ENCODE measurements at places on chromosomes 1 and 21.

GRCh38 chr1:201636510-201636971 lies 97.6 kb downstream of the NAV1 start:
- no peak for DNase-seq

- DNase-seq, result no peak
Measured at GRCh38 chr1:85049735-85050166, 1.5 kb upstream of the MCOLN3 start.

DNA sequence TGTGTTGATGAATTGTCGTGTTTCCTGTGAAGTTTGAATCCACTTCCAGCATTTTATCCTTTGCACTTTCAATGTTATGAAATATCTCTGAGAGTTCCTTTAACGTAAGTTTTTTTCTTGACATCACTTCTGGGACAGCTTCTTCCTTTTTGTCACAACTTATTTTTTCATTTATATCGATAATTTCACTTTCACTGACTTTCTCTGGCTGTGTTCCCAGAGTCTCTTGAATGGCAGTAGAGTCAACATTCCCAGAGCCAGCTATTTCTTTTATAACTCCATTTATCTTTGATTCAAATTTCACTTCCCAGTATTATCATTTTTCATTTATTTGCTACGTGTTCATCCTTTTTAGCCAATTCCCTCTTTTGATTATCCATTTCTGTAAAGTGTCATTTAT lies 256.5 kb downstream of the PAPPA2 start:
- DNase-seq, result no peak

DNA sequence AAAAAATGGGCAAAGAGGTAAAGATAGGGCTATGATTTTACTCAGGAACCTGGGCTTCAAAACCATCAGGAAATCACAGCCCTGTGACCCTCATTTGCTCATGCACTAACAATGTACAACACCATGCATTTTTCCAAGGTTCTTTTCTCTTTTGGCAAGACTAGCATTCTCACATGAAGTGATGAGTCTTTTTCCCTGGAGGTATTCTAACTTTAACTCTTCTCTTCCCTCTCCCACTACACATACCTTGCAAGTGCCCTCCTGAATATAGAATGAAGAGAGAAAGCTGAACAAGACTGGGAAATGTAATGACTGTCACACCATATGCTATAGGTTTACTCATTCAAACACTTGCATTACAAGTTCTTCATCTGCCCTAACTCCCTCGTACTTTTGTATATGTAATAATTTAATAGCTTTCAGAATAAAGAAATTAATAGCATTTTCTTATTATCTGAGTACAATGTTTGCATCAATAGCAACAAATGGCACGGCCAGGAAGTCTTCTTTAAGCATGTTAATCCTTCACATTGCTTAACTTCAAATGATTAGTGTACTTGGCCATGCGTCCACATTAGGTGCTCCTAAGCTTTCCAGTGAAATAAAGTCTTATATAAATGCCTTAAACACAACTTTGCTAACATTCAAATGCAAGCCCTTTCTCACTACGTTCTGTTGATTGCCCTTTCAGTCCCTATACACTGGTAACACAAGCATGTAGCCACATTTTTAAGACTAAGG lies 1.8 kb downstream of the NIBAN1 start:
- no peak for DNase-seq

- DNase-seq, result no peak
Measured at GRCh38 chr21:37183749-37184148, 83.4 kb downstream of the VPS26C start.

DNA sequence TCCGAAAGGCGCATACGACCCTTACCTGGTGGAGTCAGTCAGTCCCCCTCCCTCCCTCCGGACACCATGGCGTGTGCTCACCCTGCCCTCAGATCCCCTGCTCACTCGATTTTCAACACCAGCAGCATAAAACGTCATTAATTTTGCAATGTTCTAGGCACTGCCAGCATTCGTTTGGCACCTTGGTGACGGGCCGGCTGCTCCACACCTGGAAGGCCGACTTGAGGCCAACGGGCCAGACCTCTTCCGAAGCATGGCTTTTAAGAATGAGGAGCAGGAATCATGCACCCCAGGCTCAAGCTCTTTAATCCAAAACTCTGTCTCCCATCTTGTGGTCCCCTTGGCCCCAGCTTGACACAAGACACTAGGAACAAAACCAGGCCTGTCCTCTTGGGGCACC lies 33.1 kb downstream of the NPHP4 start:
- no peak for DNase-seq

GRCh38 chr1:200753650-200754198 lies 15.0 kb downstream of the CAMSAP2 start:
- no peak for DNase-seq

- DNase-seq, result no peak
Measured at GRCh38 chr1:176903474-176903873, 261.0 kb downstream of the ASTN1 start.

- peak; percentile 12 for DNase-seq
Measured at GRCh38 chr1:35586808-35587207, 13.7 kb downstream of the TFAP2E start.

DNA sequence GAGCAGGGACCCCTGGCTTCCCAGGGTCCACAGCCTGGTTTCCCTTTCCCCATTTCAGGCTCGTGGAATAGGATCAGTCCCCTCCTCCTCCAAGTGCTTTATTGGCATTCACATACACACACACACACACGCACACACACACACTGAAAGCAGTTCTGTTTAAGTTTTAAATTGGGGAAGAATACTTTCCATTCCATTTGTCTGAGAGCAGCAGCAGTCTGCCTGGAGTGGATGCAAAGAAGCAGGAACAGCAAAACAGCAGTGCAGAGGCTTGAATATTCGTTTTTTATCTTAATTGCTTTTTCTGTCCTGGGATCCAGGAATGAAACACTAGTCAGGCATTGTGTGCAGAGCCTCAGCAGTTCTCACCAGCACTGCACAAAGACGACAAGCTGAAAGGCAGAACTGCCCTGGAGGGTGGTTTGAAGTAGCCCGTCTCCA lies 7.1 kb downstream of the CYB561D1 start:
- no peak for DNase-seq

DNA sequence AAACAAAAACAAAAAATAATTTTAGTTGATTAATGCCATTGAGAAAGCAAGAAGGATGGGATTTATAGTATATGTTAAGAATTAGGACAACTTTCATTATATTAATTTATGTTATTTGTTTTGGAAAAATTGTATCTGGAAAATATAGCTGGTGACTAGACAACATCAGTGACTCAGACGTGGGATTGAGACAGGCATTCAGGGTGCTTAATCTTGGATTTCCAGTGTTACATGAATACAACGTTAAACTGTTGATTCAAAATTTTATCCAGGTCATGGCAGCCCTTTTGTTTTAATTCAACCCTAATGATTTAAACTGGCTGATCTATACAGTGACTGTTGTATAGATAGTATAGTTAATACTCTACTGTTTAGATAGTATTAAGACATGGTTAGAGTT lies 827.1 kb upstream of the B3GALT2 start:
- DNase-seq, result no peak

DNA sequence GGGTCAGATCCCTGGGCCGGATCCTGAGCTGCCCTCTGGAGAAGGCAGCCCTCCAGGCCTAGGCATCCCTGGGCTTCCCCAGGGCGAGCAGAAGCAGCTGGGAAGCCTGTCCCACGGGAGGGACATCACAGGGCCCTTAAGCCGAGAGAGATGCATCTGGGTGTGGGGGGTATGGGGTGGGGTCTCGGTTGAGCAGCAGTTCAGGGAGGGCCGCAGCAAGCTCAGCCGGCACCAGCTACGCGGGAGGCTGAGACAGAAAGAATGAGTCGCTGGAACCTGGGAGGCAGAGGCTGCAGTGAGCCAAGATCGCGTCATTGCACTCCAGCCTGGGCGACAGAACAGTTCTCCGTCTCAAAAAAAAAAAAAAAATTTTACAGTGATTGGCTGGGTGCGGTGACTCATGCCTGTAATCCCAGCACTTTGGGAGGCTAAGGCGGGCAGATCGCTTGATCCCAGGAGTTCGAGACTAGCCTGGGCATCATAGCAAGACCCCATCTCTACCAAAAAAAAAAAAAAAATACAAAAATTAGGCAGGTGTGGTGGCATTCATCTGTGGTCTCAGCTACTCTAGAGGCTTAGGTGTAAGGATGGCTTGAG lies 37.7 kb downstream of the RRP1 start:
- DNase-seq, result no peak

DNA sequence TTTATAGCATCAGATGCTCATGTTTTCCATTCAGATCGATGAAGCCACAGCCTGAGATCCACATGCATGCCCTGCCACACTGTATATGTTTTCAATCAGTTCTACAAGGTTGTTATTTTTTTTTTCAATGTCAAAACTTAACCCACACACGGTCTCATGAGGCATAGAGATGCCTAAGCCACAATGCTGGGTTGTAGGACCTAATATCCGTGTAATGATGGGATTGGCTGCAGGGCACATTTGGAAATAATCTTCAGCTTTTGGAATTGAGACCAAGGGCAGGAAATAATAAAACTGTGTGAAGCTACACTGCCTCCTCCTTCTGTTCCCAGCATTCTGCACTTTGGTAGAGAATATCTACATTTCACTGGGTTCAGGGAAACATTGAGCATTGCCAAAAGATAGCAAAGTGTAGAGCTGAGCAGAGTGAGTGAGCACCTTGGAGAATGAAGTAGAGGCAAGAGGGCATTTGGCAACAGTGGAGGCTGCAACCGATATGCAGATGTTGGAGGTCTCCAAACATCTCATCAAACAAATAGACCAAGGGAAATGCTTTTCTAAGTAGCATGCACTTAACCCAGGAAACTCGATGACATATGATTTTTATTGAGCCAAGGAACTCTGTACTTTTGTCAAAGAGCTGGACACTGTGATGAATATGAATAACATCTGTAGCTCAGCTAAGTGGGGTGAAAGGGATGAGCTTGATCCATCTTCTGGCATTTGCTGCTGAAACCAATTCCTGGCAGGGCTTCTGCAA lies 176.7 kb downstream of the LYPLAL1 start:
- DNase-seq, result no peak

DNA sequence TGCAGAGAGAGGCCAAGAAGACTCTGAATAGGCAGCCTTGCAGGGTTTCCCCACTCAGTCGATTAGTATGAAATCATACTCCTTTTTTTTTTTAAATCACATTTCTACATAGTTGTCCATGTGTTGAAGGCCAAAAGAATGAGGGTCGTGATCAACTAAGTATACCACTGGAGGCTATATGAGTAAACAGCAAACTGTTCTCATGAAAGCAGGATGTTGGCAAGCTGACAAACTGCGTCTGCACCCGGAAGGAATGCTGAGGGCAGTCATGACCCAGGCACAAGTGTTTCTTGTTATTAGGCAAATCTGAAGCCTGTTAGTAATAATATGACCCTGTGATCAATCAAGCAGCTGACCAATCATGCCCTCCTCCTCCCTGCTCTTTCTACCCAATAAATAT lies 213.2 kb downstream of the USH2A start:
- DNase-seq, result no peak

- DNase-seq, result no peak
Measured at GRCh38 chr1:212101735-212102134, 66.2 kb downstream of the DTL start.

- no peak for DNase-seq
Measured at GRCh38 chr1:10471411-10472219, 714 bp downstream of the DFFA start.

- DNase-seq, result no peak
Measured at GRCh38 chr1:15758953-15759661, 512 bp downstream of the FBLIM1 start.

GRCh38 chr1:235742914-235743599 lies 93.5 kb upstream of the GNG4 start:
- DNase-seq, result no peak

DNA sequence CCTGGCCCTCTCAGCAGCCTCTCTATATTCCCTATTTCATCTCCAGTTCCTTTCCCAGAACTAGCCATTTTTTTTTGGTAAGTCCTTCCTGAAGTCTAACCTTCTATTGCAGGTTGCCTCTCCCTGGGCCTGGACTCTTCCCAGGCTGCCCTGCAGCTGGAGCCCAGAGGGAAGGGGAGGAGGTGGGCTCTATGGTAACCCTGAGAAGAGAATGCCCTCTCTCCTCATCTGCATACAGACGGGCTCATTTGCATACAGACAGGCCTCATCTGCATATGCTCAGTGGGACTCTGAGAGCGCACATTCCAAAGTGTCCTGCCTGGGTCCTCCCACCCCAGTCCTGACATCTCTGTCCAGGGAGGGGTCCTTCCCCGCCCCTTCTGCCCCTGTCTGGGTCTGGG lies 32.7 kb downstream of the RHBG start:
- DNase-seq, result no peak

- DNase-seq, result no peak
Measured at GRCh38 chr1:223738465-223739365, 26.4 kb downstream of the CAPN2 start.

DNA sequence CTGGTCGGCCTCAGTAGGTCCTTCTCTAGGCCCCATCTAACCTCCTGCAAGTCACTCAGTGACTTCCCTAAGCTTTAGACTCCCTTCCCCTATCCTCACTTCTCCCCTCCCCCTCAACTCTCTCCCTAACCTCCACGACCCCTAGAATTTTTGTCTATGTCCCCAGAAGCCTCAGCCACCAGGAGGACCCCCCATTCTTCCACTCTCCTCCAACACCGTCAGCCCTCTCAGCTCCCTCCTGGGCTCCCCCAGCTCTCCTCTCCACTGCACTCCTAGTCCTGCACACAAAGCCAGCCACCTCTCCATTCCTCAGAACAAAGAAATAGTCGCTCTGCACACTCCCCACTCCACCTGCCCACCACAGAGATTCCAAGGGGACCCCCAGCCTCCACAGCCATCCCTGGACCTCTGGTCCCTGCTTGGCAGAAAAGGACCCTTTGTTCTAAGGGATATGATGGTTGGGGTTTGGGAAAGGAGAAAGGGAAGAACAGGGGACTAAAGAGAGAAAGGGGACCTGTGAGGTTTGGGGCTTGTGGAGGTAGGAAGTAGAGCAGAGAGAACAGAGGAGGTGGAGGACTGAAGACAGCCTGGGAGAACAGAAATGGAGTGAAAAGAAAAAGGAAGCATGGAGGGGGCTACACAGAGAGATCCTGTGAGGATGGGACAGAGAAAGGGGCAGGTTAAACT lies 2.8 kb downstream of the ARHGEF2 start:
- DNase-seq, result no peak

DNA sequence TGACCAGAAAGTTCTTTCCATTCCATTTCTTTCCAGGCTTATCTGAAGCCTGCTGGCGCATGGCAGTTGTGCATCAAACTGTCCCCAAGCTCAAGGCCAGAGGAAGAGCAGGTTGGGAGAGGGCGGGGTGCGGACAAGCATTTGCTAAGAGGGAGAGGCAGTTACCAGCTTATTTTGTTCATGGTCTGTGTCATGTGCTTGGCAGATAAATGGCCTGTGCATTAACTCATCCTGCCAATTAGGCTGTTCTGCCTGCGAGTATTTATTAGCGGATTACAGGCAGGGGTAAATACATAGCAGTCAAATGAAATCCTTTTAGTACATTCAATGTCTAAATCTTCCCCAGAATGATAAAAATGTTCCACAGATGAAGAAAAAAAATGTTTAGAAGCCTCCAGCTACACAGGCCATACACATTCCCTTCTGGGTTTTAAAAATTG lies 48.9 kb upstream of the B3GALNT2 start:
- DNase-seq, result no peak

- DNase-seq, result no peak
Measured at GRCh38 chr1:163927493-163927892, 605.7 kb downstream of the NUF2 start.

GRCh38 chr1:26278303-26278702 lies 1.6 kb upstream of the SH3BGRL3 start:
- DNase-seq, result peak; percentile 91

Data from tibial artery (tissue), 4 donors.